ENCODE measurements at places on chromosomes 5 and 9.

GRCh38 chr5:62395210-62395950, 8.3 kb downstream of the DIMT1 start:
- no peak for DNase-seq

DNA sequence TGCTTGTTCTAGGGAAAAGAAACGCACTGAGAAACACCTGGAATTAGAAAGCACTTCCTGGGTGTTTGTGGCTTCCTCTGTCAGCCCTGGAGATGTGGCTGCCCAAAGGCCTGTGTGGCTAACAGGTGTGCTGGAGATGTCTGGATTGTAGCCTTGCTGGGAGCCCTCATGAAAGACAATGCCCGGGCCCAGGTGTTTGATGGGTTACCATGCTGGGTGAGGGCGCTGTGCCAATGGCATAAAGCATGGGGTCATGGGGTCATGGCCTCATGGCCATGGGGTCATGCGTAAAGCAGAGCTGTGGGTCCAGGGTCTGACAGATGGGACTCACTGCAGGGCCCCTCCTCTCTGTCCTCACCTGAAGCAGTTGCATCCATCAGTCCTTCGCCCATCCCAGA, 21.6 kb downstream of the ANKRD33B start:
- no peak for DNase-seq

DNA sequence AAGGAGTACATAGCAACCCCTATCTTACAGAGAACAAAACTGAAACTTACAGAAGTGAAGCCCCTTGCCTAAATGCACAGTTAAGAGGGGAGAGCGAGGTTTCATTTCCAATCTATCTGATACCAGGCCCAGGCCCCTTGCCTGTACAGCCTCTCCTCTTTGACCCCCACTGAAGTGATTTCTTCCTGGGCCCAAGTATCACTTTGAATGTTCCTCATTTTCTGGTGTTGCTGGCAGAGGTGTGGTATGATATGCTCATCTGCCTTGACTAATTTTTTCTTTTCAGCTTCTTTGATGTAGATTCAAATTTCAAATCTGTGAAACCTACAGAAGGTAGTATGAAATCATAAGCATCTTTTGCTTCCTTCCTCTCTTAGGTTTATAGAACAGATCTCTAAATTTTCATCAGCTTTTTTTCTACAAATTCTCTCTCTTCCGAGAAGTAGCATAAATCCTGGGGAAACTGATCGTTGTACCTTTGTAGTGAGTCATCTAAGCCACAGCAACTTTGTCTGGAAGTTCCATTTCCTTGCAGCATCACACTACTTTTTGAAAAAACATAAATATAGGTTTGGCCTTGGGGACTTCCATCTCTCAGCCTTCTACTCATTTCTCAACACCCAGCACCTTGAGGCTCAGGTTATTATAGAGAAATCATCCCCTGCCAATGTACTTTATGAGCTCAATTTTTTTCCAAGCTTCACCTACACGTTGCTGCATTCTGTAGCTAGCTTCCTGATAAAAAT, 402.4 kb upstream of the PTGER4 start:
- DNase-seq = no peak

- no peak for DNase-seq
These were observed 513.1 kb downstream of the PDE4D start for GRCh38 chr5:59380350-59380951.

DNA sequence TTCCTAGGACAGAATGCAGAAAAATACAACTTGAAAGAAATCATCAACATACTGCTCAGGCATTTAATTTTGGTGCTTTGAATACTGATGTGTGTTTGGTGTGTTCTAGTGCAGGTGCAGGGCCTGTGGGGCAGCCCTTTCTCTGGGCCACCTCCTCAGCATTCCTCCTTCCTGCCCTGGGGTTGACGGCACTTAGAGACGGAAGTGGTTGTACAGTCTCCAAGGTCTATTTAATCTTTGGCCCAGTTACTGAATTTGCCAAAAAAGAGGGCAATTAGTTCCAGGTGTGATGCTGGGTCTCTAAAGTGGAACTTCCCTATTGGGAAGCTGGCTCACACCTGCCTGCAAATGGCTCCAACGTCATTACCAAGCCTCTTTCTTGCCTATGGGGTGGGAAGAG, 269.0 kb downstream of the SH3GL2 start:
- DNase-seq = no peak

DNA sequence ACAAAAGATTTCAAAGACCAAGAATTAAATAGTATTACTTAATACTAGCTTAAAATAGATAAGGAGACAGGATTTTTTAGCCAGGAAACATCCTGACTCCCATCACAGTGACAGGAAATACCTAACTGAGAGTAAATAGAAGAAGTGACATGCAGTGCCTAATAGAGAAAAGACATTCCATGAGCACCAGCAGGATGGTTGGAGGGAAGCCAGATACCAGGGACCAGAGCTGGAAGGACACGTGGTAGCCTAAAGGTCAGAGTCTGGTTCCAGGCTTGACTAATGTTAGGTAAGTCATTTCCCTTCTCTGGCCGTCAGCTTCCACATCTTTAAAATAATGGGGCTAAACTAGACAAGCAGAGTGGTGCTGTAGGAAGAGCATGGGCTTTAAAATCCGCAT, 41.6 kb downstream of the CDK5RAP2 start:
- DNase-seq = no peak

GRCh38 chr5:151037561-151038411, 17.4 kb downstream of the GPX3 start:
- DNase-seq = no peak

DNA sequence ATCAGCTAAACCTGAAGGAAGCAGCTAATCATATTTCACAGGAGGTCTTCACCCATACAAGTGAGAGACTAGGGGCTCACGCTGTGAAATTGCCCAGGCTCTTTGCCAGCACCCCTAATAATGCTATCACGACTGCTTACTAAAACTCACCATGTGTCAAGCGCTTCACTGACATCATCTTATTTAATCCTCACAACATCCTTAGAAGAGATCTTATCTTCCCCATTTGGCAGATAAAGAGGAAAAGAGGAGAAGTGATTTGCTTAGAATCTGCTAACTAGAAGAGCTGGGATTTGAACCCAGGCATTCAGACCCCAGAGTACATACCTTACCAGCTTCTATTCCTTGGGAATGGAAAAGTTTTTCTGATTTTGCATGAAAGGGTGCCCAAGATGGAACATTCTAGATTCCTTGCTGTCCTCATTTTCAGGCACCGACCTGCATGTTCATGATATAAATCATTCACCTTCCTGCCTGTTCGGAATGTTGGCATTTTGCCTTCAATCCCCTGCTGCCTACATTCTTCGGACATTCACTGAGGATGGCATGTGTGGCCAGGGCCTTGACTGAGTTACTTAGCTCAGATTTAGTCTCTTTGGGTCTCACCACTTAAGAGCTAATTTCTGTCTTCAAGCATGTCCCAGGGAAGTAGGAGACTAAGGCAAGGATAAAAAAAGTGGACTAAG, 88.1 kb downstream of the SH3TC2 start:
- no peak for DNase-seq

GRCh38 chr5:139690064-139690802, 42.1 kb downstream of the CXXC5 start:
- DNase-seq = no peak

GRCh38 chr5:58490402-58491050, 709 bp upstream of the GAPT start:
- no peak for DNase-seq

- DNase-seq = no peak
These were observed 12.1 kb upstream of the RNF183 start for GRCh38 chr9:113315231-113315630.

DNA sequence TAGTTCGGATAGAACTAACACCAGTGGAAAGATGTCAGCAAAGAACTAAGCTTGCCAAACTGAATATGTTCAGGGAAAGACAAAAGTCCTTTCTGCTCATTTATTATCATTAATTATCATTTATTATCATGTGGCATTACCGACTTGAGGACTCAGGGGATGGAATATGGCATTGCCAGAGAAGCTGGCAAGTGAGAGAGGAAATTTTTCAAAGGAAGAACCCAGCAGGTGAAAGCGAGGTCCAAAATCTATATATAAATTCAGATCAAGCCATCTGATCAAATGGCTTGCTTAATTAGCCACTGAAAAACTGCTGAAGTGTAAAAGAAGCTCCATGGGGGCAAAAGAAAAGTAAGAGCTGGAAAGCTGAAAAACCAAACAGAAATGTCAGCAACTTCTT, 1049.6 kb upstream of the SEMA6A start:
- no peak for DNase-seq

GRCh38 chr5:82657033-82657699, 379.0 kb upstream of the RPS23 start:
- DNase-seq = no peak

Data from NCI-H510A (cell line).